ENCODE measurements at places on chromosomes 16 and 17.

- no peak for DNase-seq
Observed at GRCh38 chr16:50169555-50170096, 16.5 kb downstream of the TENT4B start.

- no peak for DNase-seq
Observed at GRCh38 chr16:88951989-88952388, 25.0 kb downstream of the CBFA2T3 start.

DNA sequence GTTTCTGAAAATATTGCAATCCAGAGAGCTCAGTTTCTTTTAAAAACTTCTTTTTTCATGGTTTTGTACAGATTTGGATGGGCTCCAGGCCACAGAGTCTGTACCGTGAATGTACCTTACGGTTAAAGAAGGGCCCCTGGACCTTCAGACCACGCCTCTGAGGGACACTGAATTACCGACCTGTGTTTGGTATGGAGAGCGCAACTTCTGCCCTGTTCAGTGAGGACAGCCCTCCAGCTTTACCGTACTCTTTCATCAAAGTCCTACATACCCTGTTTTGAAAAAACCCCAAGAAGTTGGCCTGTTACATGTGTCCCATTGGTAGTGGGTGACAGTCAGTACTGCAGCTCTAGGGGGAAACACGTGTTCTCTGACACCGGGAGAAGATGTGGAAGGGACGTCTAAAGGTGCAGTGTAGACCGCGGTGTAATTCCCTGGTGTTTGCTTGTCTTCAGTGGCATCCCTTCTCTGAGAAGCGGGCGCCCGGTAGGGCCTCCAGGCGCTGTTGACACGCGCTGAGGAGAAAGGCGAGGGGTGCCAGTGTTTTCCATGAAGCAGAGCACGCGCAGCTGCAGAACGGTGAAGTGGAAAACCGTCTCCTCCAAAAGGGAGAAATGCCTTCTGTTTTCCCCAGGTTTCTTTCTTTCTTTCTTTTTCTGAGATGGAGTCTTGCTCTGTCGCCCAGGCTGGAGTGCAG is 6.2 kb downstream of the PGS1 start:
- no peak for DNase-seq

- DNase-seq, result no peak
Observed at GRCh38 chr16:17984810-17985209, 351.7 kb downstream of the NPIPA8 start.

DNA sequence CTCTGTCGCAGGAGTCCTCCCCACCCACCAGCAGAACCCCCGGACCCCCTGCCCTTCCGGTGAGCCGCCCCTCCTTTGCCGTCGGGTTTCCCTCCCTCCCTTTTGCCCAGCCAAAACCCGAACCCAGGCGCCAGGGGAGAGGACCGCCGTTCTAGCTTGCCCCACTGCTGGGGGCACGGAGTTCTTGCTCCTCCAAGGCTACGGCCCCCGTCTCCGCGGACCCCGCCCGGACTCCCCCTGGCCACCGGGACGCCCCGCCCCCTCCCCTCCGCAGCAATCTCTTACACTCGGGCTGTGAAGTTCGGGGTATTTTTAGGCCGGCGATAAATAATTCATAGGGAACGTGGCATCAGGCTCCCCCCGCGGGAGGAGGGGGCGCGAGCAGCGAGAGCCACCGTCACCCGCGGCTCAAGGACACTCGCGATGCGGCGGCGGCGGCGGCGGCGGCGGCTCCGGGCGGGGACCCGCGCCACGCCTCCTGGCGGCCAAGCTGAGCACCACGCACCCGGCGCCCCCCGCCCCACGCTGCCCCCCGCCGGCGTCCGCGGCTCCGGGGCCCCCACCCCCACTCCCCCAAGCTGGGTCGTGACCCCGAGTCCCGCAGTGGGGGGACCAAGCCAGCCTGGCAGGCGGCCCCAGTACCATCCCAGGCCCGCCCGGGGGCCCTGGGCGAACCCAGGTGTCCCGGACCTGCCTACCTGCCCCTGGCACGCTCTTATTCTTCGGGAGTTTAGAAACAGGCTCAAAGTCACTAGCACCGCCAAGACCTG is at the start of gene GRIN2C:
TSS of gene GRIN2C (minus strand) at position 427 of the 770 bp plus-strand sequence. CDS start 4,793 bp downstream, outside the sequence.
- no peak for DNase-seq

DNA sequence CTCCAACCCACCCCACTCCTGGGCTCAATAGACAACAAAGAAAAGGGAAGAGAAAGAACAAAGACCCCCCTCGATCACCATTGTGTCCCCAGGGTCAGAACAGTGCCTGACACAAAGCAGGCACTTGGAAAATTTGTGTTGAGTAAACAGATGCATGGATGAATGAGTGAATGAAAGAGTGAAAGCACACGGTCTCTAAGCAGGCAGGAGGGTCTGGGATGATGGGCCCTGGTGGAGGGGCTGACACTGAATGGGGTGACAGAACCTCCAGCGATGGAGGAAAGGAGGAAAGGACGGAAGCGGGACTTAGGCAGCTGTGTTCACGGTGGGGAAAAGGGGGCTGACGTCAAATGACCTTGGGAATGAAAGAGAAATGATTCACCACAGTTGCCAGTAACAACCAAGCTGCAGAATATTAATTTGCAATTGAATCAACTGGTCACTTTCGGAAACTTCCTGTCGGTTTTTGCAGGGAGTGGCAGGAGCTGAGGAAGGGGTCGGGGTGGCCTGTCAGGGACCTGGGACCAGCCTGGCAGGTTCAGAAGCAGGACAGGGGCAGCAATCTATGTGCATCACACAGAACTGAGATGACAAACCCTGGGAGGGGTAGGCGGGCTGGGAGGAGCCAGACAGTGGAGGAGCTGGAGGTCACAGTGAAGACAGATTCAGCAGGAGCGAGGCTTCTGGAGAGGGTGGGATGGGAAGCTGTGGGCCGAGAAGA is 6.7 kb upstream of the GAST start:
- no peak for DNase-seq

DNA sequence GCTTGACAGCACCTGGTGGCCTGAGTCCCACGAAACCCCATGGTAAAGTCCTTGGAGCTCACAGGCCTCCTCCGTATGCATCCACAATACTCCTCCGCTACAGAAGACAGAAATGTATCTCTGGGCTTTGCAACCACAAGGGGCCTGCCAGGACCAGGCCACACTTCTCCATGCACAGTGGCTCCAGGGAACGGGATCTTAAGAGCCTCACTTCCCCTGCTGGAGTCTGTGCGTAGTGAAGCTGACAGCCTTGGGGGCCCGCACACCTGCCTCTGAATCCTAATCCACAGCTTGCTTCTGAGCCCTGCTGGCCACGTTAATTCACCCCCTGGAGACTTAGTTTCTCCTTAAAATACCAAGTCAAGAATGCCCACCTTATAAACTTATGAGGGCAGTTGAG is 125.7 kb downstream of the COPRS start:
- no peak for DNase-seq

- no peak for DNase-seq
Observed at GRCh38 chr17:48564188-48565021, 13.7 kb downstream of the HOXB4 start.

DNA sequence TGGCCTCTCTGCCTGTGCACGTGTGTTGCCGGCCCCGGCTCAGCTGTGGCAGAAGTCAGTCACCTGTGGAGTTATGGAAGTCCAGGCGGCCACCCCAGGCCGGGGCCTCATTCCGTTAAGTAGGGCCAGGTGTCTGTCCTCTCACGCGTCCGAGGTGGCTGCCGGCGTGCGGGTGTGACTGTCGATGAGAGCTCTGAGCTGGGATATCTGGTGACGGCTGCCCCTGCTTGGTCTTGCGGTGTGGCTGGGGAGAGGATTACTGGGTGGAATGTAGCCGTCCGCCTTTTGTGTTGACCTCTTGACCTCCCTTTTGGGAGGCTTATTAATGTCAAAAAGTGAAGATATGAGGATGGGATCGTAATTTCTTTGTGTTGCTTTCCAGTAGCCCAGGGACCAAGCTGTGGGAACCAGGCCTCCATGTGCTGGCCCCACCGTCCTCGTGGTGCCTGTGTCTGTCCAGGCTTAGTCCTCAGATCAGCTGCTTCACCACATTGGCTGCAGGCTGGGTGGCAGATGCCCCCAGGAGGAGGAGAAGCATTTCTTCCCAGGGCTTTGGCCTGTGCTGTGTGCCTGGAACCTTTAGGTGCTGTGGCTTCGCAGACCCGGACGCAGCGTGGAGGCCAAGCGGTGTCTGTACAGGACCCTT is 23.0 kb upstream of the ZNF750 start:
- DNase-seq, result no peak

DNA sequence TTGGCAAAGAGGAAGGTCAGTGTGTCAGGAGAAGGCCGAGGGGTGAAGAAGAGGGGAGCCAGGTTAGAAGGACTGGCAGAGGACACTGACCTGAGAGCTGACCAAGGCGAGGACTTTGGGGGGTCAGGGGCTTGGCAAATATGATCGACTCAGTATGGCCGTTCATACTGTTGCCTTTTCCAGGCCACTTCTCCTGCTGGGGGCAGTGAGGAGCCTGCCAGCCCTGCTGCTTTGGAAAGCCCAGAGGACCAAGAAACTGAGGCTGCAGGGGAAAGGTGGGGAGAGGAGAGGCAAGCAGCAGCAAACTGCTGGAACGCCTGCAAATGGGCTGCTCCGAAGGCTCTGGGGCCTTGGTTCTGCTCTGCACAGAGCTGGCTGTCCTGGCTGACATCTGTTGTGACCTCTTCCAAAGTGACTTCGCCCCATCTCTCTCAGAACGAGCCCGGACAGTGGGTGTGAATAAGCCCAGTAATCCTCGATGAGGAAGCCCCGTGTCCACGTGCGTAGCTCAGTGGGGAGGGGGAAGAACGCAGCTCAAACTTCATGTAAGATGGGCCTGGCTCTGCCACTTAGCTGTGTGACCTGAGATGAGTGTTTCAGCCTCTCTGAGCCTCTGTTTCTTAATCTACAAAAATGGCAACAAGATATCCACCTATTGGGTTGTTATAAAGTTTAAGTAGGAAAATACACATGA is 111.3 kb downstream of the SALL1 start:
- DNase-seq, result no peak

- no peak for DNase-seq
Observed at GRCh38 chr17:83203472-83204221, 124.2 kb downstream of the METRNL start.

- no peak for DNase-seq
Observed at GRCh38 chr16:143456-143855, 5.0 kb upstream of the NPRL3 start.

DNA sequence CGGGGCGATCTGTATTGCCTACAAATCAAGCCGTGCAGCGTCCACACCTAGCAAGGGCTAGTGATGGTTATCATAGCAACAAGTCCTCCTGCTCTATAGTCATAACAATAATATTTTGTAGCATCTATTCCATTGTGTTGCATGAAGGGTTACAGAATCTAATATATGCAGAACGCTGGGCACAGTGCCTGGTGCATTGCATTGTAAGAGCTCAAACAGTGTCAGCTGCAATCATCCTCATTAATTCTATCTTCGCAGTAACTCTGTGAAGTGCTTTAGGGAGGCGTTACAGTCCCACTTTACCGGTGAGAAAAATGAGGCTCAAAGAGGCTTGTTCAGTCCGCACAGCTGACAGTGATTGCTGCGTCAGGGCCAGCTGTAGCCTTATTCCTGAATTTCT is 149.4 kb downstream of the RBFOX1 start:
- no peak for DNase-seq

- no peak for DNase-seq
Observed at GRCh38 chr16:87536795-87537142, 43.9 kb upstream of the ZCCHC14 start.

DNA sequence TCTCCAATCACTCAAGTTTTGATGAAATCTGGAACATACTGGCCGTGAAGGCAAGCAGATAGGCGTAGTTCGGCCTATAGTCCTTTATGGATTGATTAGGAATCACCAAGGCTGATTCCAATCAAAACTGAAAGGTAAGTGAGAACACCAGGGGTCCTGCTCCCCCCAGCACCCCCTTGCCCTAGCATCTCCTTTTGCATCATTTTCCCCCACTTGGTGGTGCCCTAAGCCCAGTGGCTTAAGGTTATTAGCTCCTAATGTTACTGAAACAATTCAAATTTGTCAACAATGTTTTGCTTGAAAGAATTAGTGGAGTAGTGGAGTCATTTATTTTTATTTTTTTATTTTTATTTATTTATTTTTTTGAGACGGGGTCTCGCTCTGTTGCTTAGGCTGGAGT is 4.9 kb downstream of the SLFN14 start:
- no peak for DNase-seq

DNA sequence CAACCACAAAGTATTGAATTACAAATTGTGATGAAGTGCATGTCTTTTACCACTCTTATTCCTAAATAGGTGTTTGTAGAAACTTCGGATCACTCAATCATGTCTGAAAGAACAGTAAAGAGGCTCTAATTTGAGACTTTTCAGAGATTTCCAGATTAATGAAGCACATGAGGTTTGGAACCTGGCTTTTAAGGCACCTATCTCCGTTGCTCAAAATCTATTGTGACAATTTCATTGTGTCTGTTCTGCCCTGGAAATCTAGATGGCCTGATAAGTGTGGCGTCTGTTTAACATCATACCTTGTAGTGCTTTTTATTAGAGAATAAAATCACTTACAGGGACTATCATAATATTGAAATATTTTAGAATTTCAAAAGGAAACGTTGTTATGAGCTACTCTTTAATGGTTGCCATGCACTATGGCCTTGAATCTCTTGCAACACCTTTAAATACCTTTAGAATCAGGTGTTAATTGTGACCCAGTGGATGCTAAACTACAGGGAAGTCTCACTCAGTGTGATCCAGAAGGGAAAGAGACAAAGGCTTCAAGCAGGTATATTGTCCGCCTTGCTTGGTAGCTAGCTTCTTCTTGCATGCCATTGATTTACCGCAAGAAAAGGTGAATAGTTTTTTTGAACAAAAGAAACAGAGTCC is 210.3 kb downstream of the CNTNAP4 start:
- DNase-seq, result no peak

DNA sequence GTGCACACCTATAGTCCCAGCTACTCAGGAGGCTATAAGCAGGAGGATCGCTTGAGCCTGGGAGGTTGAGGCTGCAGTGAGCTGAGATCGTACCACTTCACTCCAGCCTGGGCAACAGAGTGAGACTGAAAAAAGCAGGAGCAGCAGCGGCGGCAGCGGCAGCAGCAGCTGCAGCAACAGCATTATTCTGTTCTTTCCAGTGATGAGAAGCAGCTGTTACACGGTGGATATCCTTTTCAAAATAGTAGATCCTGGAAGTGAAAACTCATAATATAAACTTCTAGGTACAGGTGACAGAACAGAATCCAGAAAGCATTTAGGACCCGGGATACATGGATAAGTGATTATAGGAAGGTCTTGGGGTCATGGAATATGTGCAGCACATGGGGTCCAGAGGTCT is 17.8 kb upstream of the HNF1B start:
- no peak for DNase-seq

DNA sequence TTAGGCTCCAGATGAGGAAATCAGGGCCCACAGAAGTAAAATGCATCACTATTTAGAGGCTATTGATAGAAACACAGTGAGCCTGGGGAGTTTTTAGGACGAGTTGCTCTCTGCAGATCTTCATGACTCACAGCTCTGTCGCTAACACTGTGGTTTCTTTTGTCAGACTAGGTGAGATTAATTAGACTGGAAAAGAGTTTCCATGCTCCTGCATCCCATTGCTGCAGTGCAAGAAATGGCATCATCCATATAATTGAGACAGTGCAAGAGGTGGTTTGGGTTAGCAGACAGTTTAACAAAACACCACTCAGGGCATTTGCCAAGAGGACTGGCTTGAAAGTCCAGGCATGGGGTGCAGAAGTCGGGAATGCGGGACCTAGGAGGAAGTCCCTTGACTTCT is 198.8 kb upstream of the CACNG5 start:
- DNase-seq, result no peak

- DNase-seq, result no peak
Observed at GRCh38 chr17:66043419-66043818, 148.5 kb downstream of the CEP112 start.
